ENCODE measurements at places on chromosomes 4 and X.

DNA sequence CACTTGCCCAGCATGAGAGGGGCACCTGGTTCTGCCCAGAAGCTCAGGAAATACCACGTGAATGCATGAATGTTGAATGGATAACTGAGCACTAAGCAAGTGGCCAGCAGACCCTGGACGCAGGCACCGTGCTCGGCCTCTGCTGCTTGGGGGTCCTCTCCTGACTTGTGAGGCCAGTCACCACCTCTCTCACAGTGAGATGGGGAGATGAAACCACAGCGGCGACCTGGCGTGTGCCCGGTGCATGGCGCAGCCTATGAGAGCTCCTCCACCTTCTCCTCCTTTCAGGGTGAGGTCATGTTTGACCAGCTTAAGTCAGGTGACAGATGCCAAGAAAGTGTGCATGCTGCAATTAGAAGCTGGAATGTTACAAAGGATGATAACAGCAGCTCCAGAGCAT lies 75.5 kb downstream of the HMX1 start:
- no peak for DNase-seq

GRCh38 chr4:114509340-114509739 lies 89.3 kb upstream of the UGT8 start:
- no peak for DNase-seq

GRCh38 chr4:129138810-129139496 lies 43.0 kb downstream of the C4orf33 start:
- DNase-seq, result no peak

- DNase-seq, result no peak
These were observed 133.0 kb downstream of the SNCA start for GRCh38 chr4:89703829-89704590.

GRCh38 chr4:95758001-95758400 lies 81.9 kb upstream of the PDHA2 start:
- DNase-seq, result no peak

- no peak for DNase-seq
These were observed 372.9 kb downstream of the NKX6-1 start for GRCh38 chr4:84126061-84126787.

- no peak for DNase-seq
These were observed 15.2 kb downstream of the EXOC1 start for GRCh38 chr4:55868581-55869090.

DNA sequence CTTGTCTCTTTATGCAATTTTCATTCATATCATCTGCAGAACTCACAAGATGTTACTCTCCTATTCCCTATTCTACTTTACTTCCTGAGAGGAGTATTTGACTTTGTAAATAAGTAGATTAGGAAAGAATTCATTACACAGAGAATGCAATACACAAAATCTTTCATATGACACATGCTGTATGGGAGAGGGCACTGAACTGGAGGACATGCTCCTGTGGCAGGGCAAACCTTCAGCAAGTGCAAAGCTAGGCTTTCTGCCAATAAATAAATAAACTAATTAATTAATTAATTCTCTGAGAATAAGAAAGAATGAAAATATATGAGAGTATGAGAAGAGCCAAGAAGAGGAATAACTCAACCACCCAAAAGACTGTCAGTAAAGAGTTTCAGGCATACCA lies 33.9 kb downstream of the THAP9 start:
- no peak for DNase-seq

- no peak for DNase-seq
These were observed 697 bp downstream of the ZNF280C start for GRCh38 chrX:130267956-130268448.

GRCh38 chrX:43753637-43754036 lies 97.5 kb downstream of the MAOA start:
- no peak for DNase-seq

DNA sequence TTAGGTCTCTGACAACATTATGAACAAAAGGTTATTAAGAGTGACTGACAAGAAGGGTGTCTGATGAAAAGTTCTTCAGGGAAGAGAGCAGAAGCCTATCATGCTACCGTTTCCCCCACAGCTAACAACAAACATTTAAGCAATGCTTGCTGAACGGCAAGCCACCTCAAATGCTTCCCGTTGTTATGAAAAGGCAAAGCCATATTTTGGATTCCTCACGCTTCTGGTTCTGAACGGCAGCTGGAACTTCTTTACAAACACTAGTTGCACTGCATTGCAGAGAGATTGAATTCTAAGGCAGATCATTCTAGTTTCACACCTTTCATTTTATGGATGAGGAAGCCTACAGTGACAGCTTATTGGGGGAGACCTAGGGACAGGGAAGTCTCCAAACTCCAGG lies 48.6 kb upstream of the NAP1L5 start:
- no peak for DNase-seq

DNA sequence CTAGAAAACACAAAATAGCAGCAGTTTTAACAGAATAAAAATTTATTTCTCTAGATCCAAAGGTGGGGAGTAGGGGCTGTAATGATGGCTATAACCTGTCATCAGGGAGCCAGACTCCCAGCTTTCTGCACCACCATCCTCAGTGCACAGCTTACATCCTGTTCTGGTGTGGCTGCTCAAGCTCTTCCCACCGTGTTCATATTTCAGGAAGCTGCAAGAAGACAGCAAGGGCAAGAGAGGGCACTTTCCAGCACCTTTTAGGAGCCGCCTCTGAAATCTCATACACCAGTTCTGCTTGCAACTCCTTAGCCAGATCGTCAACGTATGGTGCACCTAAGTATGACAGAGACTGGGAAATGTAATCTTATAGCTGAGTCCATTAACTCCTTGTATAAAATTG lies 253.7 kb downstream of the CENPC start:
- no peak for DNase-seq

- DNase-seq, result no peak
These were observed 54.4 kb upstream of the GAB1 start for GRCh38 chr4:143282211-143282707.

- DNase-seq, result no peak
These were observed 30.8 kb downstream of the CPLX1 start for GRCh38 chr4:794900-795725.

GRCh38 chr4:24471486-24472160 lies 112.7 kb downstream of the DHX15 start:
- no peak for DNase-seq

- no peak for DNase-seq
These were observed 129.3 kb upstream of the PGRMC2 start for GRCh38 chr4:128416921-128417320.

DNA sequence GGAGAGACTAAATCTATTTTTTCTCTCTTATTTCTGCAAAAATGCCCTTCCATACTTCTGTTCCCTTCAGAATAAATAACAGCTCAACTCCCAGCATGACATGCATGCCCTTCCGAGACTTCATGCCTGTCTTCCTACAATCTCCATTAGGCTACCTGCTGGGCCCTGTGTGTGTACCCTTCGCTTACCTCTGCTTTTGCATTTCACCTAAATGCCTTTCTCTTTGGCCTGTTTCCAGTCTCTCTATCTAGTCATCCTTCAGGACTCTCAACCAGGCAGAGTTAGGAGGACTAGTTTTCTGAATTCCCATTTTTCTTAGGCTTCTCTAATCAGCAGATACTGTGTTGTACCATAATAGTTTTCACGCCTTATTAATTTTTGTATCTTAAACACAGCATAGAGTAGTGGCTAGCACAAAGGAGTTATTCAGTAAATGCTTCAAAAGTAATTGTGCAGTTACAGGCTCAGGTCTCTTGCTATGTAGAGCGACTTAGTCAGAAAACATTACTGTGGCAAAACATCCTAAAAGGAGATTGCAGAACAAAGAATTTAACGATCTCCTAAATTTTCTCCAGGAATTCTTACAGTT lies 20.5 kb downstream of the SEPTIN11 start:
- no peak for DNase-seq

DNA sequence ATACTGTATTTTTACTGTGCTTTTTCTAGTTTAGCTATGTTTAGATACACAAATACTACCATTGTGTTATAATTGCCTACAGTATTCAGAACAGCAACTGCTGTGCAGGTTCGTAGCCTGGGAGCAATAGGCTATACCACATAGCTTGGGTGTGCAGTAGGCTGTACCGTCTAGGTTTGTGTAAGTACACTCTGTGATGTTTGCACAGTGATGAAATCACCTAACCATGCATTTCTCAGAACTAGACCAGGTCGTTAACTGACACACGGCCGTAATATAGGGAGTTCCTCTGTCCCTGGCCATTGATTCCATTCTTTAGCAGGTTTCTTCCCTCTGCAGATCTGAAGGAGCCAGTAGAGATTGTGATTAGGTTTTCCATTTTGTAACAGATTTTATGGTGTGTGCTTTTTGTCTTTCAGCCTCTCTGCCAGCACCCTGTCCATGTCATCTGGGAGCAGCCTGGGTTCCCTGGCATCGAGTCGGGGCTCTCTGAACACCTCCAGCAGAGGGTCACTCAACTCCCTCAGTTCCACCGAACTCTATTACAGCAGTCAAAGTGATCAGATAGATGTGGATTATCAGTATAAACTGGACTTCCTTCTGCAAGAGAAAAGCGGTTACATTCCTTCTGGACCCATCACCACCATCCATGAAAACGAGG lies 59.5 kb downstream of the CLDN22 start:
- DNase-seq, result no peak

DNA sequence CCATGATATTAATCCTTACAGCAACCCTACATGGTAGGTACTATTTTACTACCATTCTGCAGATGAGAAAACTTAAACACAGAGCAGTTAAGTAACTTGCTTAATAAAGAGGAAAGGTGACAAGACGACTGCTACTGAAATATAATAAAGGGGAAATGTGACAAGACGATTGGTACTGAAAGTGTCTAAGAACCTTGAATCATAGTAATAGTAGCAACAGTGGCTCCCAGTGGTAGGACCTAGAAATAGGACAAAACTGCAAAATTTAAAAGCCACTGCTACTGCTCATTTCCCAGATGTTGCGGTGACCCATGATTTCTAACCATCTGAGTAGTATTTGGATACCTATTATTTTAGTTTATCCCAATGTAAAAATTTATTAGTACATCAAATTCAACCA lies 89.5 kb downstream of the TASL start:
- no peak for DNase-seq

DNA sequence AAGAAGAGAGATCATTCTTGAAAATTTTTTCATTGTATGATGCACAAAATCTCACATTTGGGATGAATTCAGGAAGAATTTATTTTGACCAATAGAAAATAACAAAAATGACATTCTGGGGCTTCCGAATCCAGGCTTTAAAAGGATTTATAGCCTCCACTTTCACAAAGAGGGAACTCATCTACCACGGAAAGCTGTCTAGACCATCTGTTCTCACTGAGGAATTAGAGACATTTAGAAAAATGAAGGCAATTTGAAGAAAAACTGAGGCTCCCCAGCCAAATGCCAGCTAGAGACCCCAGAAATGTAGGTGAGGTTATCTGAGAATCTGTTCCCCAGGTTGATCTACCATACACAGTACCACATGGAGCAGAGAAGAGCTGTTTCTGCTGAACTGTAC lies 464.3 kb downstream of the TMA16 start:
- no peak for DNase-seq

- no peak for DNase-seq
These were observed 23.7 kb downstream of the TLR6 start for GRCh38 chr4:38832624-38833528.

DNA sequence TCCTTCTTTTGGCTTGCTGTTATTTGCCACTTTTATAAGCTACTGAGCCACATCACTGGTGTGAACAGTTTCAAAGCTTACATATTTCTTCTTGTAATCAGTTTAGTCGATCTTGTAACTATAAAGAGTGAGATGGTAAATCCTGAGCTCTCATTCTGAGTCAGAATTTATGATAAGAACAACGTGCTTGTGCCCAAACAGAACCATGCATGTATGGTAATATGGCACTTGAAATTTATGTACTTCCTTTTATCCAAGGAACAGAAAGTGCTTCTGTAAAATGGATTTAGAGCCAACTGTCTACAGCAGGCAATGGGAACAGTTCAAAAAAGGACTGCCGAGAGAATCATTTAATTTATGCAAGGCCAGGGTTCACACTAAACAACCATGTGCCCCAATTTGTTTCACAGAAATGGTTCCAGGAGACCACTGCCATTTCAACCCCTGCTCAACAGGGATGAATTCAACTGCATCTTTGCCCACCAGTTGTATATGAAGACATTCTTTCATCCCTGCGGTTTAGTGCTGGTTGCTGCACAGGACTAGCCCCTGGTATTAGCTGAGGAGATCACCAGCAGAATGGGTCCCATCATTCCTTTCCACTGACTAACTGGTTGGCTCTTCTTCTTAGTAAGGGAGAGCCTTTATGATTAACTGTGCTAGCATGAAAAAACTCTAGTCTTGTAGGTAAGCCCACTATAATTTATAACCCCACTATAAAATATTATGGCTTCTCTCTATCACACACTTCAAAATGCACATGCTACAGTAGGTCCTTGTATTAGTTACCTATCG lies 162.9 kb upstream of the PGRMC2 start:
- no peak for DNase-seq

DNA sequence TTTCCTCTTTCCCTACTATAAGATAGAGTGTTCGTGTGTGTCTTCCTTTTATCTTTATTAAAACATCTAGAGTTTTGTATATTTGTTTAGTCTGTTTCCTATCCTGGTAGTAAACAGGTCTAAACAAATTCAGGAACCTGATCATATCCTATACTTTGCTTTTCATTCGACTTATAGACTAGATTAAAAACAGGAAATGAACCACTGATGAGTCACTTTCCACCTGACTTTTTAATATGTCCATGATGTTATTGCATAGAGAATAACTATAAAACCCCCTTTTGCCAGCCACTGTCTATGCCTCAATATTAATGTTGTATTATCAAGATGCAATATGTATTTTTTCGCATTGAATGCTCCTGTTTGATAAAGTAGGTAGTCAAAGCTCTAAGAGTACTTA lies 1794.0 kb downstream of the STIM2 start:
- no peak for DNase-seq

DNA sequence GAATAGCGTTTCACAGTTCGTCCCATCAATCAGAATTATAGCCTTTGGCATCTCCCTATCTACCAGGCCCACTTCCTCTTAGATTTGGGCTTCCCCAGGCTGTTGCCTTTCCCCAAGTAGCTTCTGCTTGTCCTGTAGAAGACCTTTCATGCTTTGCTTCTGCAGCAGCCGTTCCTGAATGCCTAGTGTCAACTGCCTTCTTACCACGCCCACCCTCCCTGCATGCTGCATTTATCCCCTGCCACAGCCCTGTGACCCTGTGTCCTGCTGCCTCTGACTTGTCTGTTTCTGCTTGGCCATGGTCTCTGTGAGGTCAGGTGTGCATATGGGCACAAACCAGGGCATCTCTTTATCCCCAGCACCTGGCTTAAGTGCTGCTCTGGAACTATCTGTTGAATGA lies 56.3 kb downstream of the HTT start:
- DNase-seq, result no peak

- DNase-seq, result no peak
These were observed 1042.1 kb upstream of the LCORL start for GRCh38 chr4:19063662-19064061.

All from activated CD8-positive, alpha-beta memory T cell treated with anti-CD3 and anti-CD28 coated beads for 1 hour (primary cell).